Posterior cingulate gyrus (tissue), 11 donors: ENCODE measurements at places on chromosomes 1 and 21.

DNA sequence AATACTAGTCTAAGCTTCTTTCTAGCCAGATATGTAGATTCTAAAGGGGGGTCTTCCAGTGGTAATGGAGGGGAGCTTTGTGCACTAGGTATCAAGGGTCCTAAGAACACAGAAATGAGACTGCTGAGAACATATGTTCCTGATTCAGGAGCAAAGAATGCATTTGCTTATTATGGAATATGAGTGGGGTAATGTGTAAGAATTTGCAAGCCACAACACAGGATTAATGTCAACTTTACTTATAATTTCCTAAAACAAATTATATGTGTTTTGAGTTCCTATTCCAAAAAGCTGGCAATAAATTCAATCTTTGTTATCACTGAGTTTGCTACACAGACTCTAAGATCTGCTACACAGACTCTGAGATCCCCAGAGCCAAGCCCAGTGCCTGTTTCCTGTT is 357.0 kb upstream of the PTBP2 start:
- DNase-seq, result no peak

GRCh38 chr21:37983336-37984095 is 67.3 kb upstream of the KCNJ6 start:
- DNase-seq, result no peak

- DNase-seq, result no peak
Measured at GRCh38 chr1:109502364-109502851, 7.1 kb downstream of the AMIGO1 start.

DNA sequence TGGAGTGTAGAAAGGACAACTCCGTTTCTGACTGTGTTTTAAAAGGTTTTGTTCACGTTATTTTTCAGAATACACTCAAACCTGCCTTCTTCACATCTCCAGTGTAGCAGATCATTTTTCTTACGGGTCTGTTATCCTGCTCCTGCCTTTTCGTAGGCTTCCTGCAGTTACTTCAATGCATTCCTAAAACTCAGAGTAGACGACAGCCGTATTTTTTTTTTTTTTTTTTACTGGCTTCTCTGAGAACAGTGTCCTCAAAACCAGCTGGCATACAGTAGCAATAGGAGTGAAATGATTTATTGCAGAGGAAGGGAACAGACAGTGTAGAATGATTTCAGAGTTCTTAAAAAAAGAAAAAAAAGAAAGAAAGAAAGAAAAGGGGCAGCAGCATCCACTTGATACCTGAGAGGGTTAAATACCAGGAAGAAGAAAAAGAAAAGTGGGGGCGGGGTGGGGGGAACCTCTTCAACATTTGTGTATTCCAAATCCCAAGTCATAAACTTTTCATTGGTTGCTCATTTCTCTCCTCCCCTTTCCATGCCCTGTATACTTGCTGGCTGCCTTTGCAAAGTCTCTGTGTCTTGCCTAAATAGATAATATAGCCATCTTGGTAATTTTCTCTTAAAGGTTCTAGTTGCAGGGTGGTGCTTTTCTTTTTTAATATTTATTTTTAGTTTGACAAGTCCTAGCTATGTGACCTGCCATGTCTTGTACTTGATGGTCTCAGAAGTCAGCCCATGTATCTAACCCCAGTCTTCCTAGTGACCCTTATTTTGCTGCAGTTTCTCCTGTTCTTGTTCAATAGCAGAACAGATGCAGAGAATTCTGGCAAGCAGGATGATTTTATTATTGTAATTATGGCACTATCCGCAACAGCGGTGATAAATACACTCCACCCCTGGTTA is 2.8 kb downstream of the TGFB2 start:
- DNase-seq, result no peak

DNA sequence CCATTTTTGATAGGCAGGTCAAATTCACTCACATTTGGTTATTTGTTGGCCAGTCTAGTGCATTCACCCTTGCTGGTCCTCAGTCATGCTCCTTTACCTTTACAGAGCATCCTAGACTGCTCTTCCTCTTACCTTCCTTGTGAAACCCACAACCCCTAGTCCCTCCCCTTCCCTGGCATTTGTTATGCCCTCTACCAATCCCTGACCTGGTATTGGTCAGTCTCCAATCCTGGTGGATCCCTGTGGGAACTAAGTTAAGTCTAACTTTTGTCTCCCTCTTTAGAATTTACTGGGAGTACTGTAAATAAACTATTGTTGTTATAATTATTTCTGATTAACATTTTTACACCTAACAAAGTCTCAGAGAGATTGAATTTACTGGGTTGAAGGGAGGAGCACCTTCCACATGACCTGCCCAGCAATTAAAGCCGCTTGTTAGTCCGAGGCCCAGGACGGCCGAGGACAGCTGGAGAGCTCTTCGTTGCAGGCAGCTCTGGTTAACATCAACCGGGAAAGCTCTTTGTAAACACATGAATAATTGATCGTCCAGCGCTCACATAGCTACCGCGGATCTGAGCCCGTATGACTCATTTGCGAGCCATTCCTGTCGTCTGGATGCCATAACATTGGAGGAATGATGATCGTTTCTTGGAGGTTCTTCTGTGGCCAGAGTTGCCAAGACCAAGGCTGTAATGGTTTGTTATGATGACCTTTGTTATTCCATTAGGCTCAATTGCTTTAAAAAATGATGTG is 31.9 kb downstream of the MTARC1 start:
- no peak for DNase-seq

GRCh38 chr1:235980976-235981375 is 83.9 kb downstream of the NID1 start:
- no peak for DNase-seq

DNA sequence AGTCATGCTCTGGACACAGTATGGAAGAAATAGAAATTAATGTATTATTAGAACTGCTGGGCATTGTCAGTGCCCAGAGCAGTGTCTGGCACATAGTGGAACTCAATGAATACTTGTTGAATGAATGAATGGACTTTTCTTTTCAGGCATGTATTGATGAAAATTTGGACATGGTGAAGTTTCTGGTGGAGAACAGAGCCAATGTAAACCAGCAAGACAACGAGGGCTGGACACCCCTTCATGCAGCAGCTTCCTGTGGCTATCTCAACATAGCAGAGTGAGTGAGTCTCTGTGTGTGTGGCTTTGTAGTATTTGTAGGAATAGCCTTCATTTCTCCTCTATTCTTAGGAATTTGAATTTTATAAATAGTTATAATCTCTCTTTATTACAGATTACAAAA is 68.1 kb downstream of the PPP1R12B start:
- no peak for DNase-seq

DNA sequence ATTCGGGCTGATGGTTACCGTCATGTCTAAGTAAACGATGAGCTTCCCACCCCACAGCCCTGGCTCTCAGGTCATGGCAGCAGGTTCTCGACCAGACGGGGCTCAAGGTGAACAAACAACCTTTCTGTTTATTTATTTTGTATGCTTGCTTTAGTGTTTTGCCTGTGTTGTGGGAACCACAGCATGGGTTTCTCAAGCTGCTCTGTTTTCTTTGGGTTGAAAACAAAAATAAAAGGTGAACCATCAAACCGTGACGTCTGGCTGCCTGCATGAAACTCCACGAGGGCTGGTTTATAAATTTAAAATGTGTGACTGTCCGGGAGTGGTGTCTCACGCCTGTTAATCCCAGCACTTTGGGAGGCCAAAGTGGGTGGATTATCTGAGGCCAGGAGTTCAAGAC is 28.0 kb downstream of the TMEM51 start:
- peak; percentile 27 for DNase-seq

- no peak for DNase-seq
Measured at GRCh38 chr1:62991152-62991551, 207.2 kb downstream of the ATG4C start.
